CD8-positive, alpha-beta memory T cell (primary cell): ENCODE measurements at places on chromosomes 16 and 17. TPM values are rescaled to one million over a fixed set of nuclear protein-coding genes. Genes with fewer than 3 reads are reported as not detected.

ACSM2A gene
- total RNA-seq, result not detected

DNA sequence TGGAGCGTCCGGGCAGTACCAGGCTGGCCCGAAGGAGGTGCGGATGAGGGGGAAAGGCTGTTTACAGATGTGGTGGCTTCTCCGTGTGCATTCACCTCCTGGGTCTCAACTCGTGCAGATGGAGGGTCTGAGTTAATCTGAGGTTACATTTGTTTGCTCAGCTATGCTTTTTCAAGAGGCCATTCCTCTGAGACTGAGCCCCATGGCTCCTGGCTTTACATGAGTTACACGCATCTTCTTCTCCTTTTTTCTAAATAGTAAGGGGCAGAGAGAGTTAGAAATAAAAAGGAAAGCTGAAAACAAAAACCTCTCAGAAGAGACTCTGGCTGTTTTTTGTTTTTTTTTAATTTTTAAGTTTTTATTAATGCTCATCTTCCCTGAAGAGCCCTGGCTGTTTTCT is 29.0 kb downstream of the IRF8 start:
- no peak for DNase-seq

- no peak for DNase-seq
These were observed 12.2 kb upstream of the ADGRG1 start for GRCh38 chr16:57616241-57616640.

DNA sequence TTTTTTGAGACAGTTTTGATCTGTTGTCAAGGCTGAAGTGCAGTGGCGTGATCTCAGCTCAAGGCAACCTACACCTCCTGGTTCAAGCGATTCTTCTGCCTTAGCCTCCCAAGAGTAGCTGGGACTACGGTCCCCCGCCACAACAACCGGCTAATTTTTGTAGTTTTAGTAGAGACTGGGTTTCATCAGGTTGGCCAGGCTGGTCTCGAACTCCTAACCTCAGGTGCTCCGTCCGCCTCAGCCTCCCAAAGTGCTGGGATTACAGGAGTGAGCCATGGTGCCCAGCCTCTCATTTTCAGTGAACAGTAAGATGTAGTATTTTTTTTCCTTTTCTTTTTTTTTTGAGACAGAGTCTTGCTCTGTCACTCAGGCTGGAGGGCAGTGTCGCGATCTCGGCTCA is 7.8 kb downstream of the SUMO2 start:
- DNase-seq, result no peak

DNA sequence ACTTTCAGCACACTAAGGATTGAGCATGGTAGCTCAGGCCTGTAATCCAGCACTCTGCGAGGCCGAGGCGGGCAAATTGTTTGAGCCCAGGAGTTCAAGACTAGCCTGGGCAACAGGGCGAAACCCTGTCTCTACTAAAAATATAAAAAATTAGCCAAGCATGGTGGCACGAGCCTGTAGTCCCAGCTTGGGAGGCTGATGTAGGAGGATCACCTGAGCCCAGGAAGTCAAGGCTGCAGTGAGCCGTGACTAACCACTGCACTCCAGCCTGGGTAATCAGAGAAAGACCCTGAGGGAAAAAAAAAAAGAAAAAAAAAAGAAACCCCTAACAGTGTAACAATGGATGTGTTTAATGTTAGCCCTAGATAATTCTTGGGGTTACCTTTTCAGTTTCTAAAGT is 24.0 kb downstream of the PARN start:
- no peak for DNase-seq

- no peak for DNase-seq
These were observed 26.0 kb downstream of the FCSK start for GRCh38 chr16:70480127-70481105.

- no peak for DNase-seq
These were observed 30.7 kb upstream of the CDRT4 start for GRCh38 chr17:15498107-15498506.

DNA sequence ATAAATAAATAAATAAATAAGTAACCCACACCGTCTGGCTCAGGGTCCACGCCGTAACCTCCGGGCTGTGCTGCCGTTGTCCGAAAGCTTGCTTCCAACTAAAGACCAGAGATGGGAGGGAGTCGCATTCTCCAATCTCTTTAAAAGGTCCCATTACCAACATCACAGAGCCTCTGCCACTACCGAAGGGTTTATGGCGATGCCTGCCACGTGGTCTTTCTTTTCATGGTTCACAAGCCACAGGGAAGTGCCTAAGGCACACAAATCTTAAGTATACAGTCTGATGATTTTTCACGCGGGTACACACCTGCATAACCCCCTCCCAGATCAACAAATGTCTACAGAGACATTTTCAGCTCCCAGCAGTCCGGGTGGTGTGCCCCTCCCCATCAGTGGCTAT is 1.4 kb downstream of the COTL1 start:
- no peak for DNase-seq

DNA sequence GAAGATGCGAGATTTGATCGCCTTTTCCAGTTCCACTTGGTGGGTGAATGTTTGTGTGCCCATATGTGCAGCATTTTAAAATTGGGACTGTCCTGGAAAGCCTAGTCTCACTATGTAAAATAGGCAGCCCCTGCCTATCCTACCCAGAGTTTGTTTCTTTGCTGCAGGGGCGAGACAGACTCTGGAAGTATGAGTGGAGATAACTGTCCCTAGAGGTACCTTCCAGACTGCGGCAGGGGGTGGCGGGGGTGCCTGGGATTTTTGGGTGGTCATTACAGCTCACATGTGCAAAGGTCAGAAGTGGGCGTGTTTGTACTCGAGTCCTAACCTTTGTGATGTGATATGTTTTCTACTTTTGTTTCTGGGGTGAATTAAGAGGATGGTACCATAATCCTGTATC is 36.6 kb downstream of the MPRIP start:
- peak; percentile 30 for DNase-seq

GRCh38 chr17:49646391-49647255 is 31.3 kb downstream of the SPOP start:
- no peak for DNase-seq

- no peak for DNase-seq
These were observed 13.8 kb upstream of the GFAP start for GRCh38 chr17:44928950-44929720.

DNA sequence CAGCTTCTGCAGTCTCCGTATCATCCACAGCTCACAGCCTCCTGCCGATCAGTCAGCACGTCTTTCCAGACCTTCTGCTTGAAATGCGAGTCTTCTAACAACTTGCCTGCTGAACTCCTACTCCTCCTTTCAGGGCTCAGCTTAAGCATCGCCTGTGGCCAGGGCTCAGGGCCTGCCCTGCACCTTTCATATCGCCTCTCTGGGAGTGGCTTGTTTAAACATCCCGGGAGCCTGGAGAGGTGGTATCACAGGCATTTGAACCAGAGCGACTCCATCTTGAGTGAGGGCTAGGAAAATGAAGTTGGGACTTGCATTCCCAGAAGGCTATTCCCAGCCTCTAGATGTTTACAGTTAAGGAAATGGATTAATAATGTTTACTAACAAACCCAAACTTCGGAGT is 13.9 kb upstream of the CYB561 start:
- DNase-seq, result no peak

- no peak for DNase-seq
These were observed 33.0 kb downstream of the DCAKD start for GRCh38 chr17:45018514-45018847.

AIPL1 gene
- total RNA-seq, result not detected

- no peak for DNase-seq
These were observed 19.2 kb upstream of the MTSS2 start for GRCh38 chr16:70705056-70705455.

GRCh38 chr16:21943571-21943970 is 9.6 kb upstream of the UQCRC2 start:
- DNase-seq, result no peak

ACSM3 gene
- 6.8 TPM for total RNA-seq

GRCh38 chr16:75445298-75445697 is 12.0 kb upstream of the CFDP1 start:
- DNase-seq, result no peak

DNA sequence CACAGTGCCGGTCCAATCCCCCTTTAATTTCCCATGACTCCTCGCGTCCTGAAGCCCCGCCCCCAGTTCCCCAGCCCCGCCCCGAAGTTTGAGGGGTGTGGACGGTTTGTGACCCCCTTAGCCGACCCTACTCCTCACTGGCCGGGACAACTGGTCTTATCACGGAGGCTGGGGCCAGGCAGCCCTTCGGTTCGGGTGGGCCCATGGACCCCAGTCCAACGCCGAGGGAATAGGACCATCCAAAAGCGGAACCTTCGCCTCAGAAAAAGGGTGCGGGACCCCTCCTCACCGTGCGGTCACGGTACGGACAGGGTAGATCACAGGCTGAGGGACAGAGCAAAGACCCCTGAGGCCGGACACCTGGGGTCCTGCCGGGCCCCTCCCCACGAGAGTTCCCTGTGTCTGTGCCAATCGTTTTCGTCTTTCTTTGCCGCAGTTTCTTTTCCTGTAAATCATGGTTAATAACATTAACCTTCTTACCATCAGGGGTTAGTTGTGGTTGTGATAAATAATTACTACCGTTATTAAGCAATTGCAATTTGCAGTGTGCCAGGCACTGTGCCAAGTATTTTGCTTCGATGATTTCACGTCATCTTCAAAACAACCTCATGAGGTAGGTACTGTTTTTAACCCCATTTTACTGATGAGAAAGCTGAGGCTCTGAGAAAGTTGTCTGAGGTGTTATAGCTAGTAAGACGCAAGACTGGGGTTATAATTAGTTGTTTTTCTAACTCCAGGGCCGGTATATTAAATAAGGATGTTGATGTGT is 543 bp downstream of the TMUB2 start:
- peak; percentile 18 for DNase-seq

DNA sequence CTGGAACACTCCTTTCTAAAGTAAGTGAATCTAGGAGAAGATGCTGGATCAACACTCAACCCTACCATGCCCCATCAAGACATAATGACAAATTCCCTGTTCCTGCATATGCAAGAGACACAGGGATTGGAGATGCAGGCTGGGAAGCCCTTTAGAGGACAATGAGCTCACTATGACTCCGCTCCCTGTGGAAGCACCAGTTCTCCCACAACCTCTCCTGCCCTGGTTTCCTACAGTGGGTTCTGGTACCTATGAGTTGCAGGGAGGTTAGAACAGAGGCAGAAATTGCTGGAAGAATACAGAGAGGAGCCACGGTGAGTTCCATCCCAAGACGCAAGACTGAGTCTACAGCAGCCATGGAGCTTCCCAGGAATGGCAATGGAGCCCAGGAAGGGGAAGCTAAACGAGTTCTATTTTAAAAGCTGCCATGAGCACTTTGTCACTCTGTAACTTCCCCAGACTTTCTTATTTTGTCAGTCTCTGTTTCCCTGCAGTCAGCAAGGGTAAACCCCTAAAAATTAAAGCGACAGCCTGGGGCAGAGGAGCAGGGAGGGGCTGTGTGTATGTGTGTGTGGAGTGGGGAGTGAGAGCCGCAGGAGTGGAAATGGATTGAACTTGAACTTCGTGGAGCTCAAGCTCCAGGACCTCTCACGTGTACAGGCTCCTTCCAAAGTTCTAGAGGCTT is 42.3 kb upstream of the PIK3R6 start:
- DNase-seq, result no peak

- DNase-seq, result no peak
These were observed 5.1 kb upstream of the CX3CL1 start for GRCh38 chr16:57367116-57367752.

DNA sequence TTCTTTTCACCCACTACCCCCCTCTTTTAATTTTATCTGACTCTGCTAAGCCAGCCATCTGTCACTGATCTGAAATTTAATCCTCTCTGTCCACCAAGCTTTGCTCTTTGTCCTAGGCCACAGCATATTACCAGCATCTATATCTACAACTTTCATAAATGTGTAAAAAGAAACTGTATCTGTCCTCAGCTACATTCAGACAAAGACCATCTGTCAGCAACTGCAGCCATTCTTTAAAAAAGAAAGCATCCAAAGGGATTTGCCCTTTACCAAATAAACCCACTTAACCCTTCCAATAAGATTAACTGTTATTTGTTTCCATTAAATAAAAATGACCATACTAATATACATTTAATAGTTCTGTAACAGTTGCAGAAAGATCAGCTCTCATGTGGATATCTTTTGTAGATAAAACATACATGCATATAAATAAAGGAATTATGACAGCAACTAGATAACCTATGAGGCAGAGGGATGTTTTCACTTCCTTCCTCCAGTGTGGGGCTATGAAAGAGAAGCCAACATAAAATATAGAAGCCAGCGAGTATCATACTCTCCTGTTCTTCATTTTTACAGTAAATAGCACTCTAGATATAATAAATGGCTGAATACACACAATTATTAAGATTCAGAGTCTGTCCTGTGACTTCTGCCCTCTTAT is 602.5 kb upstream of the SALL1 start:
- DNase-seq, result no peak
